ENCODE measurements at places on chromosomes 16 and 17.

GRCh38 chr17:64378890-64379354, 11.7 kb downstream of the PECAM1 start:
- no peak for DNase-seq

GRCh38 chr16:87897521-87898505, 28.5 kb upstream of the SLC7A5 start:
- DNase-seq, result no peak

DNA sequence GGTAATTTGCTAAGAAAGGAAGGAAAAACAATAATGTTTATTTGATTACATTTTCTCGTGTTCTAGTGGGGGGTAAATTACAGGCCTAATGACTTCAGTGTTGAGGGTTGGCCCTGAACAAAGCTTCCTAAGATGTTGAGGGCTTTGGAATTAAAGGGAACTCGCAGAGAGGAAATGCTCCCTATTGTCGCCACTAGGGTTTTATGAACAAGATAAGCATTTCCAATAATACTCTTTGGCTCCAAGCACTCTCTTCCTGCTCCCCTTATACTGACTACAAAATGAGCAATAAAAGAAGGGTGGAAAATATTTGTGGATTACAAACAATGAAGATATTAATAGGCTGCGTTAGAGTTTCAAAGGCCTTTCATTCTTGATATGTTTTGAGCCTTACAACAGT, 363.6 kb downstream of the HS3ST3B1 start:
- DNase-seq, result no peak

DNA sequence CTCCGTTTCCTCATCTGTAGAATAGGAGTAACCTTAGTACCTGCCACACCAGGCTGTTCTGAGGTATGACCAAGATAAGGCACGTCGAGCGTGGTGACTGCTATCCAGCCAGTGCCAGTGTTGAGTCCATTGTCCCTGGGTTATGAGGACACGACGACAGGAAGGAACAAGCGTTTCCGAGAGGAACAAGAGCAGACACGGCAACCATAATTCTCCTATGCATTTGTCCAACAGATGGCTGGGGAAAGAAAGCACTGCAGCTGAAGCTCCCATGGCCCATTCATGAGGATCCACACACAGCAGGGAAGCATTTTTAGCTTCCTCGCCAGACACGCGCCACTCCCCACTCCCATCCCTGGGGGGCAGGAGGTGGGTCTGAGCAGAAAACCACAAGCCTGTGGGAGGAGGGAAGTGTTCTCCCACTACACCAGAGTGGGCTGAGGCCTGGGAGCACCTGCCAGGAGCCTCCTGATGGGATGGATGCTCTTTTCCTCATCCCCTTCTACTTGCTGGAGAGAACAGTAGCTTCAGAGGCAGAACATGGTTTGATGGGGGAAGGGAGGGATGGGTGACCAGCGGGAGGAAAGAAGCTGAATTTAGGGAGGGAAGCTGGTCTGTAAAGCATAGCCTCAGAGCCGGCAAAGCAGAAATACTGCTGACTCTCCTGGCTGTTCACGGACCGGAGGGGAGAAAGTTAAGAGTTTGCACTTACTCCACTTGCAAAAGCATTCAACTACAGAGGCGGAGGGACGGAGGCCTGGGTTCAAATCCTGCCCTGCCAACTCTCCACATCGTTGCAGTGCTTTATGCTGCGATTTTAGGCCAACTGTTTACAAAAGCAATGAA, 2.7 kb downstream of the COTL1 start:
- no peak for DNase-seq

- DNase-seq, result no peak
Observed at GRCh38 chr17:31156326-31156725, 61.5 kb downstream of the NF1 start.

DNA sequence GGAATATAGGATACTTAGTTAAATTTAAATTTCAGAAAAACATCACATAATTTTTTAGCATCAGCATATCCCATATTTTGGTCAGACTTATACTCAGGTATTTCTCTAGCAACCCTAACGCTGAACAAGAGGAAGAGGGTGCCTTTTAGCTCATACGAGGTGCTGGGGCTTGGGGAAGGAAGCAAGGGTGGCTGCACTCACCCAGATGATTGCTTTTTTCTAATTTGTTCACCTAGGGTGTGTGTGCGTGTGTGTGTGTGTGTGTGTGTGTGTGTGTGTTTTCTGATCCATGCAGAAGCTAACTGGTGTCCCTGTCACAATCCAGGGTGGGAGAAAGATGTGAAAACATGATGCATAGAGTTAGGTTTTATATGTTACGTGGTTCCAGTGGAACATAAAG, 81.2 kb downstream of the WNT3 start:
- DNase-seq, result no peak

DNA sequence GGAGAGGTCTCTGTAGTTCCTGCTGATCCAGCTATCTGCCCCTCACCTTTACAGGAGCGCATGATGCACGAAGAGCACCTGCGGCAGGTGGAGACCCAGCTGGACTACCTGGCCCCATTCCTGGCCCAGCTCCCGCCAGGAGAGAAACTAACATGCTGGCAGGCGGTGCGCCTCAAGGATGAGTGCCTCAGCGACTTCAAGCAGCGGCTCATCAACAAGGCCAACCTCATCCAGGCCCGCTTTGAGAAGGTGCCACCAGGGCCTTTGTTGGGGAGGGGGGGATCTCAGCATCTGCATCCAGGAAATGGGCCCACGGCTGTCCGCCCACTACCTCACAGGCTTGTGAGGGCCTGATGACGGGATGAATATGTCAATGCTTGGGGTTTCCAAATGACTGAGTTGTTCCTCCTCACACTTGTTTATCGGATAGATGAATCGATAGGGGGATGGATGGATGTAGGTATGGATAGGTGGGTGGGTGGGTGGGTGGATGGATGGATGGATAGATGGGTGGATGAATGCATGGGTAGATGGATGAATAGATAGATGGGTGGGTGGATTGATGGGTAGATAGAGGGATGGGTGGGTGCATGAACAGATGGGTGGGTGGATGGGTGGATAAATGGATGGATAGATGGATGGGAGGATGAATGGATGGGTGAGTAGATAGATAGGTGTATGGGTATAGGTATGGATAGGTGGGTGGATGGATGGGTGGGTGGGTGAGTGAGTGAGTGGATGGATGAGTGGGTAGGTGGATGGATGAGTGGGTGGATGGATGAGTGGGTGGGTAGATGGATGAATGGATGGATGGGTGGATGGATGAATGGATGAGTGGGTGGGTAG, 7.0 kb upstream of the KATNB1 start:
- no peak for DNase-seq

DNA sequence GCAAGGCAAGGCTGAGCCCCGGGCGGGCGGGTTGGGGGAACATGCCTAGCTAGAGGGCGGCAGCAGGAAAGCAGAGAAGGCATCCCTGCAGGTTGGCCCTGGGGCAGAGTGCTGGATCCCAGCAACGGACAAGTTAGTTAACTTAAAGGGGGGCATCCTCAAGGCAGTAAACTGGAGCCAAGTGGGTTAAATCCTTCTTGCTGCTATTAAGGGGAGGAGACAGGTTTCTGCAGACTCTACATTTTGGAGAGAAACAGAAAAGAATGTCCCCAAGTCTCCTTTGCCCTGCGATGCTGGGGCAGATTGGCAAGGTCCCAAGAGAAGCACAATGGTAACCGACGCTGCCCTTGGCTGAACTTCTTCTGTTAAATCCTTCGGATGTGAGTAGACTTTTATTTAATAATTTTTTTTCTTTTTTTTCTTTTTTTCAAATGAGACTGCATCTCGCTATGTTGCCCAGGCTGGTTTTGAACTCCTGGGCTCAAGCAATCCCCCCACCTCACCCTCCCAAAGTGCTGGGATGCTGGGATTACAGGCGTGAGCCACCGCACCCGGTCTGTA, 14.0 kb downstream of the ATP5PD start:
- no peak for DNase-seq

GRCh38 chr16:62805221-62805857, 769.1 kb upstream of the CDH8 start:
- no peak for DNase-seq

DNA sequence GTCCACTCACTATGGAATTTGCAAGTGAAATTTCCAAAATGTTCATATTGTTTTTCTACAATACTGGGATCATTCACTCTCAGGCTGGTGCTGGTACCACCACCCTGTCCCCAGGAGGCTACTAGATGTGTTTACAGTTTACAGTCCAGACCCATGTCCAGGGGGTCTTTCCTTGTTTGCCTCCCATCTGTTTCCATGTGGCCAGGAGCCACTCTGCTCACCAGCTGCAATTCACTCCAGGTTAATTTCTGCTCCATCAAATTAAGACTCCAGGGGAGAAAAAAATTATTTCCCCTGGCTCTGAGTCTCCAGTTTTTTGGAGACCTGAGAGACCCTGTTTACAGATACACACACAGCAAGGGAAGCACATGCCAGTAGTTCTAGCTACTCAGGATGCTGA, 12.5 kb upstream of the SRSF1 start:
- no peak for DNase-seq

- DNase-seq, result no peak
Observed at GRCh38 chr16:18013863-18014262, 322.7 kb downstream of the NPIPA8 start.

- DNase-seq, result no peak
Observed at GRCh38 chr16:22318690-22319358, 21.6 kb downstream of the POLR3E start.

DNA sequence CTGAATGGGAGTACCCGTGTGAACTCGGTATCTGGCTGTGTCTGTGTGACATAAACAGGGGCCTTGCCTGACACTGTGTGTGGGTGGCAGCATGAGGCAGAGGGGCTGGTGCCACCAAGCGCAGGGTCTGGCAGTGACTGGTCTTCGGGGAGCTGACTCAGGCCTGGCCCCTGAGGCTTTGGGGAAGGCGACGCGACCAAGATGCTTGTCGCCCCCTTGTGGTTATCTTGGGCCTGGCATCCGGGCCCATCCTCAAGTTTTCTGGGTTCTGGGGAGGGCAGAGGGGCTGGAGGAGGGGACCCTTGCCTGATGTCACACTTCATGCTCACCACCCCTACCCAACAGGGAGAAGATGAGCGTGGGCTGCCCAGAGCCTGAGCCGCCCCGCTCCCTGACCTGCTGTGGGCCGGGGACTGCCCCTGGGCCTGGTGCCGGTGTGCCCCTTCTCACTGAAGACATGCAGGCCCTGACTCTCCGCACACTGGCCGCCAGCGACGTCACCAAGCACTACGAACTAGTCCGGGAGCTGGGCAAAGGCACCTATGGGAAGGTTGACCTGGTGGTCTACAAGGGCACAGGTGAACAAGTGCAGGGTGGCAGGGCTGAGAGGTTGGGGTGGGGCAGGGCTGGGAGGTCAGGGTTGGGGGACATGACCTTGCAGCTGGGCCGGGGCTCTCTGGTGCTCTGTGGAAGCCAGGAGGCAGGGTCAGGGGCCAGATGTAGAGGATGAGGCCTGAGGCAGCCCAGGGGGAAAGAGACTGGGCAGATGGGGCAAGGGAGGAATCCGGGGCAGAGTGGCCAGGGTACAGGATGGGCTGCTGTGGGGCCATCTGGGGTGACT, 24.9 kb downstream of the SBK1 start:
- peak; percentile 18 for DNase-seq

DNA sequence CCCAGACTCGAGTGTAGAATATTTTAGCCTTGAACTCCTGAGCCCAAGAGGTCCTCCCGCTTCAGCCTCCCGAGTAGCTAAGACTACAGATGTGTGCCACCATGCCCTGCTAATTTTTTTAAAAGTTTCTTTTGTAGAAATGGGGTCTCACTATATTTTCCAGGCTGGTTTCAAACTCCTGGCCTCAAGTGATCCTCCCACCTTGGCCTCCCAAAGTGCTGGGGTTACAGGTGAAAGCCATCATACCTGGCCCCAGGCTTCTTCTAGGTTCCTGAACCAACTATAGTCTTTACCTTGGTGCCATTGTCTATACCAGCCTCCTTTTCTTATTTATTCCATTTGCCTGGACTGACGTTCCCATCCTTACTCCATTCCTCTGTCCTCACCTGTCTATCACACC, 17.1 kb upstream of the PRKAR1A start:
- DNase-seq, result no peak

GRCh38 chr17:27106347-27106981, 187.4 kb upstream of the WSB1 start:
- DNase-seq, result no peak

DNA sequence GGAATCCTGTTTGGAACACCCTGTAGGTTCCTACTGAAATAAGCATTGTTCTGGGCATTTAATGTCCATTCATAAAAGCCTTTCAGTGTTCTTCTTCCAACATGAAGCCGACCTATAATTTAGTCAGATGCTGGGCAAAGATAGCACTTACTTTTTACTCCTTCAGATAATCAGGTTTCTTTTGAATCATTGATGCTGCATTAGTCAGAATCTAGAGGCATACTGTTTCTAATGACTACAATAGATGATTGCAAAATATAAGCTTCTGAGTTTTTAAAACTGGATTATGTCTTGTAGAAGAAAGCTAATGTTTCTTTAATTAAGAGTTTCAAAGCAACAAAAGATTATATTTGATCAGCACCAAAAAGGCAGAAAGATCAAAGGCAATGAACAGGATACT, 16.0 kb downstream of the MMD start:
- DNase-seq, result no peak

DNA sequence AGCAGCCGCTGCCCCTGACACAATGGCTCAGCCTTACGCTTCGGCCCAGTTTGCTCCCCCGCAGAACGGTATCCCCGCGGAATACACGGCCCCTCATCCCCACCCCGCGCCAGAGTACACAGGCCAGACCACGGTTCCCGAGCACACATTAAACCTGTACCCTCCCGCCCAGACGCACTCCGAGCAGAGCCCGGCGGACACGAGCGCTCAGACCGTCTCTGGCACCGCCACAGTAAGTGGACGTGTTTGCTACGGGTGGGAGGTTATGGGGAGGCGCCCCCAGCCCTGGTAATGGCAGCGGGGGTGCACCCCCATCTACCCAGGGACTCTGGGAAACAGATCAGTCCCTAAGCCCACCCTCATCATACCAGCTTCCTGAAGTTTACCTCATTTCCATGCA, 185.5 kb downstream of the RBFOX1 start:
- no peak for DNase-seq

- DNase-seq, result peak; percentile 24
Observed at GRCh38 chr17:69246726-69247375, 18.2 kb upstream of the ABCA10 start.

- no peak for DNase-seq
Observed at GRCh38 chr17:83179374-83179773, 100.0 kb downstream of the METRNL start.

DNA sequence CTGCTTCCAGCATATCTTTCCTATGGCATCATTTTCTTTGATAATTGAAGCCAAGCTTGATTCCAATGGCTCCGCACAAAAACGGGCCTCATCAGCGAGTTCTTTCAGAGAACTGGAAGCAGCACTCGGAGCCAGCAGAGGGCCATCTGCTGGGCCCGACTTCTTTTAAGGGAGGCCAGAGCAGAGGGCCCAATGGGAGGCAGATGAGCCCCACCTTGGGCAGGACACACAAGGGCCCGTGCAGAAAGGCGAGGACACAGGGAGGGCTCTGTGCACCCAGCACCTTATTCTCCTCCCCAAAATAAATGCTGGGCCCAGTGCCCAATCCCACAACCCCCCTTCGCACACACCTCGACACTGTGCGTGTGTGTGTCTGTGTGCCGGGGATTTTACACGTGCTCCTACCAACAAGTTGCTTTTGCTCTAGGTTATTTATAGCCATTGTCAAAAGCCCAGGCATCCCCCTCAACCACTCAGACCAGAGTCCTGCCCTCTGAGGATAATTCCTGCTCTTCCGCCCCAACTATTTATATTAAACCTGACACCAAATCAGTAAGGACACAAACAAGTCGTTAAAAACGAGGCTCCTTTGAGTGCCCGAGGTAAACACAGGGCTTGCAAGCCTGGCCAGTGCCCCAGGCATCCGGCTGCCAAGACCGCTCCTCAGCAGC, 6.8 kb downstream of the AXIN2 start:
- no peak for DNase-seq
